Epithelial cell of proximal tubule (primary cell): ENCODE measurements at places on chromosomes 5 and 9.

DNA sequence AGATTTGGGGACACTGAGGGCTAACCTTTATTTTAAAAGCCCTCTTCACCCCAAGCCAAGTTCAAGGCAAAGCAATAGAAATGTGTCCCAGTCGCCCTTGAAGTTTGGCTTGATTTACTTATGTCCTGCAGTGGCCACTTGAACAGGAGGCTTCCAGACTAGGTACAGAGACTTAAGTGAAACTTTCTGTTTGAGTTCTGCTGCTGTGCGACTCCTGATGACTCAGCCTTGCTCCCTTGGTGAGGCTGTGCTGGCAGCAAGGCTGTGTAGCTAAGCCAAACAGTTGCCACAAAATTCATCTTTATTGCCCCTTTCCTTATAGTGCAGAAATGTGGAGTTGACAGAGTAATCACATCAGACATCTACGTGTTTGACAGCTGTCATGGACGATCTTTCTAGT, 68.8 kb upstream of the NTRK2 start:
- no peak for DNase-seq

- no peak for DNase-seq
Measured at GRCh38 chr9:113355040-113355596, 5.8 kb downstream of the BSPRY start.

DNA sequence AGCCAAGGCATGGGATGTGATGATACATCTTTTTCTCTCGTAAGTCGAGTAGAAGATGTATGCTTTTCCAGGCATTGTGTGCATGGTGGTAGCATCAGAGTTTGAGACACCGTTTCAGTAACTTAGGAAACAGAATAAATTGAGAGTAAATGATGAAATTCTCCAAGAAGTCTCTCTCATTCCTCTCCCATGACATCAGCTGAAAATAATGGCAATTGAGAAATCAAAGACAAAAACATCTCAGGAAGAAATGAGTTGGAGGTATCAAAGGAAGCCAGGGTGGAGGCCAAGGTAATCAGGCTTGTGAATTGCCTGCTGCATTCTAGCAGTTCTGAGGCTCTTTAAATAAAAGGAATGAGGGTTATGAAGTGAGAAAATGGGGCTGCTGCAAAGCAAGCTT, 53.9 kb downstream of the SGCD start:
- DNase-seq = no peak

DNA sequence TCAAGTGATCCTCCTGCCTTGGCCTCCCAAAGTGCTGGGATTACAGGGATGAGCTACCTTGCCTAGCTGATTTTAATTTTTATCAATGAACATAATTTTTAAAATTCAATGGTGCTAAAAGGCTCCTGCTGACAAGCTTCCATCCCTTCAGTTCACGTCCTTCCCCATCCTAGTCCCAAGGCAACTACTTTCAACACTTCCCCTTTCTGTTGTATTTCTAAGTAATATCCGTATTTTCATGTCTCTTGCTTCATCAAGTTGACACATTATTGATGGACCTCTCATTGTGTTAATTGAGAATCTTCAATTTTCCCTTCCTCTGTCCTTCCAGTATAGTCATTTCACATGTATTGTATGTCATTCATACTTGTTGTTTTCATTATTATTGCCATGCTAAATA, 93.8 kb upstream of the RASGRF2 start:
- DNase-seq = no peak

- DNase-seq = no peak
Measured at GRCh38 chr9:14311956-14312685, 1.8 kb downstream of the NFIB start.

DNA sequence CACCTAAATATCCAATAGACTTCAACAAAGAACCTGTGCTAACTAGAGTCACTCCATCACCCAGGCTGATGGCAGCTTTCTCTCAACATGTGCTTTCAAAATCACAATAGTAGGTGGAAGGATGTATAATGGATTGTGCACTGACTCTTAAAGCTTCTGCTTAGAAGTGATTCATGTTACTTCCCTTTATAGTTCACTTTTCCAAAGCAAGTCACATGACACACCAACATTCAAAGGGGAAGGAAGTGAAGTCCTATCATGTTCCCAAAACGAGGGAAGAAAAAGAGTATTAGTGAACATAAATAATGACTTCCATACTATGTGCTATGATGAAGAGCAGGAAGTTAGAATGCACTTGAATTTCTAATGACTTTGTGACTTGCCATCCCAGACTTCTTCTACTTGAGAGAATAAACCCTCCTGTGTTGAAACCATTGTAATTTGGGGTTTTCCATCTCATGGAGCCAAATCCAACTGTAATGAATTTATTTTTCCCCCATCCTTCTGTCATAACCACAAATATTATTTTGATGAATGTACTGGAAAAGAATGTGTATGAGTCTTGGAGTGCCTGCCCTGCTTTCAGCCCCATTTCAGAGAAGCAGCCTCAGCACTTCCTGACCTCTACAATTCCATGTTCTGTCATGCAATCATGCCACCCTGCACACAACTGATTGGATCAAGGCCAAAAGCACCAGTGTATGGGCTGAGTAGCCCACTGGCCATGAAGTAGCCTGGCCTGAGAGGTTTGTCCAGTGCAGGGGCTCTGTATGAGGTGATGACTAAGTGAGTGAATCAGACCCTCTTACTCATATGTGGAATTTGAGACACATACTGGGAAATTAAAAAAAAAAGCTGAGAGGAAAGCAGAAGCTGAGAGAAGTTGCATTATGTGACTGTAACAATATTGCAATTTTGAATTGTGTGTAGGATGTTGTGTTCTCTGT, 525.9 kb upstream of the CLINT1 start:
- DNase-seq = peak; percentile 87

GRCh38 chr9:37916471-37917312, 12.8 kb upstream of the SLC25A51 start:
- no peak for DNase-seq

DNA sequence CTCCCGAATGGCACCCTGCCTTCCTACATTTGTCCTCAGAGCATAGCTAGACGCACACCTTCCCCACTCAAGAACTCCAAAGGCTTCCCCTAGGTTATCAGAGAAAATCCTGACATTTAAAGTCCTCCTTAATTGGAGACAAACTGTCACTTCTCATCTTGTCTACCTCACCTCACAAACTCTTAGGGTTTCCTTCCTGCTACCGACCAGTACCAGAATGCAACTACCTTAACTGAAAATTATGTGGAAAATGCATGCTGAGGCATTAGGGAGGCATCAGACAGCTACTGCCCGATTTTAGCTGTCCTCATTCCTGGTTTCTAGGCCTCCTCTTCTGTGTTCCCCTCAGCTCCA, 17.9 kb upstream of the TNIP1 start:
- no peak for DNase-seq

DNA sequence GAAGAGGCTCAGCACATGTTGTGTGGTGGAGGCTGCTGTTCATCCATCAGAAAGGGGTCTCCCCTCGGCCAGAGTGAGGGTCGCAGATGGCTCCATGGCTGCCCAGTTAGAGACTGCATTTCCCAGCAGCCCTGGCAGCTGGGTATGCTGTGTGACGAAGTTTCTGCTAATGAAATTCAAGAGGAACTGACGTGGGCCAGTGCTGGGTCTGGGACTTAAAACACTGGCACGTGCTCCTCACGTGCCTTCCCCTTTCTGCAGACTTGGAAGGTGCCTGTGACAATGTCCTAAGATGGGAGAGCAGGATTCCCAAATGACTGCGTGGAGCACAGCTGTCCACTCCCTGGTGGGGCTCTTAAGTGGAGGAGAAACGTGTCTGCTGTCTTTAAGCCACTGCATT, 114.5 kb upstream of the RAPGEF1 start:
- no peak for DNase-seq
